ENCODE measurements at places on chromosomes 13 and 19. TPM values are rescaled to one million over a fixed set of nuclear protein-coding genes. Genes with fewer than 3 reads are reported as not detected.

The MISP3 gene
- total RNA-seq: 1.2 TPM

The FPR2 gene
- total RNA-seq: not detected

The NCLN gene
- total RNA-seq: 41.7 TPM

The IGFL3 gene
- total RNA-seq: not detected

The STOML3 gene
- total RNA-seq: not detected

The FPR1 gene
- total RNA-seq: not detected

The DCUN1D2 gene
- 36.5 TPM for total RNA-seq

The KRTDAP gene
- not detected for total RNA-seq

The FLT3 gene
- total RNA-seq: not detected

The USHBP1 gene
- total RNA-seq: 0.43 TPM

The NPHS1 gene
- total RNA-seq: 0.10 TPM

The SLC8A2 gene
- total RNA-seq: 0.41 TPM

The SIGLEC5 gene
- total RNA-seq: not detected

The ZNF616 gene
- 10.9 TPM for total RNA-seq

The ZFP82 gene
- total RNA-seq: 3.5 TPM

The LRRC63 gene
- total RNA-seq: 0.99 TPM

The CEACAM3 gene
- not detected for total RNA-seq

The PRSS57 gene
- total RNA-seq: not detected

The IGFL1 gene
- total RNA-seq: not detected

The TNNT1 gene
- not detected for total RNA-seq

The FGF14 gene
- total RNA-seq: not detected

The SERTM1 gene
- not detected for total RNA-seq

The ZSCAN18 gene
- 22.8 TPM for total RNA-seq

The PRR19 gene
- 0.93 TPM for total RNA-seq

The EHD2 gene
- total RNA-seq: 1.1 TPM

The EIF3K gene
- 299 TPM for total RNA-seq

The S1PR5 gene
- total RNA-seq: 0.23 TPM

The PTBP1 gene
- 485 TPM for total RNA-seq
